ENCODE measurements at places on chromosomes 1 and 21.
A peak's percentile ranks its signal among the peaks of the same experiment; 100 is the strongest.

- no peak overlapping the region for H3K4me3 ChIP-seq
- no peak overlapping the region for H3K27ac ChIP-seq
- ATAC-seq = no peak
- H3K4me1 ChIP-seq = no peaks in the 10 kb centered on the region
Measured at GRCh38 chr1:41882486-41882885, 36.2 kb downstream of the HIVEP3 start.

DNA sequence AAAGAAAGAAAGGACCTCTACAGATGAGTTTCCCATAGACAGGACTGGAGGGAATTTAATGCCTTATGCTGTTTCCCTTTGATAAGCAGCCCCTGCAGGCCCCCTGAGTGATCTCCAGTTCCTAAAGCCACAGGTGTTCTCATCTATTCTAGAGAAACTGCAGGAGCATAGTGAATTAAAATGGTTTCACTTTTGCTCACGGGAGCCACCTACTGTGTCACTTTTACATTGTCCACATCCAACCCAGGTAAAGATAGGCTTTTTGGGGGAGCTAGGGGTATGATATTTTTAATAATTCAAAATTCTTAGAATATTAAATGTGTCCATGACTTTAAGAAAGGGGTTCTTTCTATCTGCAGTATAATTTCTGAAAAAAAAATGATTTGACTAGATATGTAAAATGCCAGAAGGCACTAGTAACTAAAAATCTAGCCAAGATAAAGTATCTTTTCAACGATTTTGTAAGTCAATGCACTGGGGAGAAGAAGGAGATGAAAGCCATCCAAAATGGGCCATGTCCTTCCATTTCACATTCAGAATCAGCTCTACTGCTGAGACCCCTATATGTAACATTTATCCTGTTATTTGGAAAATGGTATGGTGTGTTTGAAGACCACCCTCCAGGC, 267.3 kb upstream of the DUSP10 start:
- H3K4me1 ChIP-seq = no peaks in the 10 kb centered on the region
- H3K27me3 ChIP-seq = no peaks in the 10 kb centered on the region
- H3K36me3 ChIP-seq = no peaks in the 10 kb centered on the region
- H3K27ac ChIP-seq = no peak overlapping the region
- no peak for ATAC-seq

DNA sequence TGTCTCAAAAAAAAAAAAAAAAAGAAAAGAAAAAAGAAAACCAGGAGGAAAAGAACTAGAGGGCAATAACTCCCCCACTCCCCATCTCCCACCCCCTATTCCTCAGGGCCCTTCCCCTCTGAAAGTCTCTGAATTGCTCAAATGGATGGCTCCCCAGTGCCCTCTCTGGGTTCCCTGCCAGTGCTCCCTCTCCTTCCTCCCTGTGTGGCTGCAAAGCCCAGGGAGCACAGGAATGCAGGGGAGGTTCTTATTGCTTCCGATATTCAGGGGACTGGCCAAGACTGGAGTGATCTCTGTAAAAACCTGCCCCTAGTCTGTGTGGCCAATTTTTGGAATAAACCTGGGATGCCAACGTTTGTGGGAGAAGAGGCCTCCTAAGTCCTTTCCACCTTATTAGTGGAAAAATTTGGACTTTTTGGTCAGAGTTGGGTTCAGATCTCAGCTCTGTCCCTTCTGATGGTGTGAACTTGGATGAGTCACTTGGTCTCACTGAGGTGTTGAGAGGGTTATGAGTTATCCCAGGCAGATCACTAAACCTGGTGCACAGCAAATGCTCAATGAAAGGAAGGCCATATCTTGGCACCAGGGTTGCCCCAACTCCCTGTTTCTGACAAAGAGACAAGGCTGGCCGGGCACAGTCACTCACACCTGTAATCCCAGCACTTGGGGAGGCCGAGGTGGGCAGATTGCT, 13.4 kb upstream of the ARHGEF10L start:
- ATAC-seq = no peak
- H3K36me3 ChIP-seq = no peaks in the 10 kb centered on the region
- H3K4me1 ChIP-seq = peaks cover 53% of the 10 kb centered on the region
- H3K27me3 ChIP-seq = no peaks in the 10 kb centered on the region
- no peak overlapping the region for H3K4me3 ChIP-seq
- H3K27ac ChIP-seq = peak overlapping the region; percentile 88

DNA sequence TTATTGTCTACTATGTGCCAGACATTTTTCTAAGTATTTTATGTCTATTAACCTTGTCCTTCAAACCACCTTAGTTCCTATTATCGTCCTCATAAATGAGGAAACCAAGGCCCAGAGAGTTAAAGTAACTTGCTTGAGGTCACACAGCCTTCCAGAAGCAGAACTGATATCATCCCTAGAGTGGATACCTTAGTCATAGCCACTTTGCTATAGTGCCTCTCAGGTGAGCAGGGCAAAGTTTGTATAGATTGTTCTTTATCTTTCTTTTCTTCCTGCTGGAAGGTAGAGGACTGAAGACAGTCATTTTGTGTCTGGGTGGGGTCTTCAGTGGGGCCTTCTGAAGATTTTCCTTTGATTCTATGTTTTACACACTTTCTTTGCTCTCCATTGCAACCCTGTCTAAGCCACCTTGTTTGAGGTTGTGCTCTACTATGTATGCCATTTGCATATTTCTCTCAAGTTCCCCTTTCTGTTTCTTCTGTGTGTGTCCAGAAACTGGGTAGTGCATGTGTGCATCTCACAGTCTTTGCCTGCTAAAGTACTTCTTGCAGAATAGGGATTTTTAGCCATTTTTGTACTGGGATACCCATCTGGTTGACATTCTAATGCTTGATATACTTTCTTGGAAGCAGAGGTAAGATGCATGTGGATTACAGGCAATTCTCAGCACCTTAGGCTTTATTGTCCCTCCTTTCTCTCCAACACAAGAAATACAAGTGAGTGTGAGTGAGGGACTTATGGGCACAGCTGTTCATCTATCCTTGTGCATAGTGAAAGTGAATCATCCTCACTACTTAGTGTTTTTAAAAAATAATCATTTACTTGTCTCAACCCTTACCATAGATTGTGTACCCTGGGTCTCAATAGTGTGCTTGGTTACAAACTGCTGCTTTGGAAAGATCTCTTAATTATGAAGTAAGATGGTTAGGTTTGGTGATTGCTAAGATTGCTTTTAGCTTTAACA, 207.6 kb upstream of the HMCN1 start:
- H3K4me3 ChIP-seq = no peak overlapping the region
- no peak for ATAC-seq
- no peaks in the 10 kb centered on the region for H3K27me3 ChIP-seq
- no peaks in the 10 kb centered on the region for H3K4me1 ChIP-seq

DNA sequence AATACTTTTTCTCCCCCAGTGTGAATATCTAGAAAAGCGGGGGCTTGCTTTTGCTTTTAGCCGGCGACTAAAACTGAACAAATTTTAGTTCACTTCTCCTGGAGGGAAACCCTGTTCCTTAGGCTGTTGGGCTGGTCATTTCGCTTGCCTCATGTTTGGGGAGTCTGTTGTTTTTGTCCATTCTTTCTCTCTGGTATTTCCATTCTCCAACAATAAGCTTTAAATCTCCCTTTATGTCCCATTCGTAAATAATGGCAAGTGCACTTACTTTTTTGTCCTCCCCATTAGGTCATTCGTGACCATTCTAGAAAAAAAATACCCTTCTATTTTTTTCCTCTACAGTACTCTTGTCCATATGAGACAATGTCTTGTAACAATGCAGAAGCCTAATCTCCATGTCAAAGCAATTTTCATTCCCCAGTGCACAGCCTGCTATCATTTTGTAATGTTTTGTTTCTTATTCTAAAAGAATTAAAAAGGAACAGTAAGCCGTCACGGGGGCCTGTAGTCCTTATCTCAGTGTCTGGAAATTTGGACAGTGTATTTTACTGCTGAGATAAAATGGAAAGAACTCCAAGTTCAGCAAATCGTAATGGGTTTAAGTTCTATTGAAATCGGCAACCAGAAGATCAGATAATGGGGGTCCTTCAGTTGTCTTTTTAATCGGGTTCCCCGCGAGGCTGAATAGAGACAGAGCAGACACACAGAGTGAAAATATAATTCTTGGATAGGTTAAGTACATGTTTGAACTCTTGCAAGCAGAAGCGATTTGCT, 21.8 kb downstream of the PROX1 start:
- H3K4me1 ChIP-seq = no peaks in the 10 kb centered on the region
- H3K4me3 ChIP-seq = no peak overlapping the region
- ATAC-seq = no peak
- no peaks in the 10 kb centered on the region for H3K36me3 ChIP-seq
- no peak overlapping the region for H3K27ac ChIP-seq

- H3K27me3 ChIP-seq = no peaks in the 10 kb centered on the region
- no peaks in the 10 kb centered on the region for H3K4me1 ChIP-seq
- H3K27ac ChIP-seq = peak overlapping the region; percentile 32
- peaks cover 76% of the 10 kb centered on the region for H3K36me3 ChIP-seq
Measured at GRCh38 chr1:147273409-147274336, 31.2 kb downstream of the CHD1L start.

GRCh38 chr21:42007356-42007940, 2.7 kb downstream of the ZBTB21 start:
- H3K4me3 ChIP-seq = no peak overlapping the region
- peaks cover 6% of the 10 kb centered on the region for H3K36me3 ChIP-seq
- no peaks in the 10 kb centered on the region for H3K27me3 ChIP-seq
- ATAC-seq = no peak

DNA sequence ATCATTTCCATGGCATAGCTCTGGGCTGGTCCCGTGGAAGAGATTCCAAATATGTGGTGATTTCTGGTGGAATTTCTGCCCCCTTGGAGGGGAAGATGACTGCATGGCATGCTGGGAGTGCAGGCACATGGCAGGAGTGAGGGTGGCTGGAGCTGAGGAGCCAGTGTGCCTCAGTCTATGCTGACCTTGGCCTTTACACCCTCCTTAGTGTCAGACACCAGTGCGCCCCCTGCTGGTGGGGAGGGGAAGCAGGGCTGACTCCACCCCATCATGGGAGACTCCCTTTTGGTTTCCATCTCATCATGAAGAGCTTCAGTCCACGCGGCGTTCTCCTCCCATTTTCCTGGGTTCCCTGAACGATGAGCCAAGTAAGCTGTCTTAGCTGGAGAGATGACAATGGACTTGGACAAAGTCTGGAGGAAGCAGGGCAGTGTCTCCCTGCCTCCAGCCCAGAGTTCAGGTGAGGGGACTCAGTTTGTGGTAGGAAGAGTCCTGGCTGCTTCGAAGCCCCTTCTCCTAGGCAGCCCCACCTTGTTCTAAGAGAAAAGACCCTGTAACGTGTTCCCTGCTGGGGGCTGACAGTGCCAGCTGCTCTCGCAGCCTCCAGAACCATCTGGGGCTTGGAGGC, 10.3 kb downstream of the ALX3 start:
- no peak for ATAC-seq
- no peak overlapping the region for H3K4me3 ChIP-seq
- no peak overlapping the region for H3K27ac ChIP-seq
- peaks cover 54% of the 10 kb centered on the region for H3K36me3 ChIP-seq
- H3K27me3 ChIP-seq = no peaks in the 10 kb centered on the region

DNA sequence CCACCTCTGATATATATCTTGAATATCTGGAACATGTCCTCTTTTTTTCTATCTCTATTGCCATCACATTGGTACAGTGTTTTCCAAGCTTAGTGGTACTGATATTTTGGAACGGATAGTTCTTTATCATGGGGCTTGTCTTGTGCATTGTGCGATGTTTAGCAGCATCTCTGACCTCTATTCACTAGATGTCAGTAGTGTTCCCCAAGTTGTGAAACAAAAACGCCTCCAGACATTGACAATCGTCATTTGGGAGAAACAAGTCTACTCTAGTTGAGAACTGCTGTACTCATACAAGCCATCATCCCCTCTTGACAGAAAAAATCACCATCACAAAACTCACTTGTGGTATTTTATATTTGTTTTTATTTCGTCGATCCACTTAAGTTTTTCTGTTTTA, 79.7 kb upstream of the CHODL start:
- no peak for ATAC-seq
- H3K4me3 ChIP-seq = no peak overlapping the region
- H3K27me3 ChIP-seq = no peaks in the 10 kb centered on the region
- H3K4me1 ChIP-seq = no peaks in the 10 kb centered on the region
- H3K27ac ChIP-seq = no peak overlapping the region

- no peak overlapping the region for H3K4me3 ChIP-seq
- H3K27me3 ChIP-seq = peaks cover 53% of the 10 kb centered on the region
- peaks cover 8% of the 10 kb centered on the region for H3K4me1 ChIP-seq
- ATAC-seq = peak; percentile 34
- no peaks in the 10 kb centered on the region for H3K36me3 ChIP-seq
- no peak overlapping the region for H3K27ac ChIP-seq
Measured at GRCh38 chr1:50047916-50048694, 24.4 kb upstream of the AGBL4 start.

DNA sequence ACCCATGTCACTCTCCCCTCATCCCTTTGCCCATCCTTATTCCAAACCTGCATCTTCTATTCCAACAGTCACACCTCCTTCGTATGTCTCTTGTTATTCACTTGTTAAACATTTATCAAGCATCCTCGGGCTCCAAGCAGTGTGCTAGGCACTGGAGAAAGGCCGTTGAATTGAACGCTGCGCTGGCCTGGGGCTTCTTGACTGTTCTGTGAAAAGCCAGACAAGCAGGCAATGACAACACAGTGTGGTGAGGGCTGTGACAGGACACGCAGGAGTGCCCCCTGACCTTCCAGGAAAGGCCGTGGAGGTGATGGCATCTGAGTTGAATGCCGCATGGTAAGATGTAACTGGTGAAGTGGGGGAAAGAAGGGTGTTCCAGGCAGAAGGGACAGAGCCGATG, 19.2 kb downstream of the ETV3 start:
- no peak for ATAC-seq
- no peak overlapping the region for H3K4me3 ChIP-seq
- no peaks in the 10 kb centered on the region for H3K27me3 ChIP-seq
- H3K36me3 ChIP-seq = peaks cover 21% of the 10 kb centered on the region
- no peak overlapping the region for H3K27ac ChIP-seq

- H3K27me3 ChIP-seq = peaks cover 32% of the 10 kb centered on the region
- peak overlapping the region; percentile 31 for H3K27ac ChIP-seq
- no peaks in the 10 kb centered on the region for H3K4me1 ChIP-seq
- no peak overlapping the region for H3K4me3 ChIP-seq
- no peak for ATAC-seq
Measured at GRCh38 chr1:47213230-47213963, 18.6 kb downstream of the TAL1 start.

- no peaks in the 10 kb centered on the region for H3K27me3 ChIP-seq
- H3K27ac ChIP-seq = peak overlapping the region; percentile 77
- no peaks in the 10 kb centered on the region for H3K36me3 ChIP-seq
- H3K4me1 ChIP-seq = peaks cover 17% of the 10 kb centered on the region
- peak overlapping the region; percentile 52 for H3K4me3 ChIP-seq
Measured at GRCh38 chr1:9909234-9910046, 629 bp downstream of the CTNNBIP1 start.

- no peaks in the 10 kb centered on the region for H3K4me1 ChIP-seq
- no peak overlapping the region for H3K27ac ChIP-seq
- ATAC-seq = no peak
- H3K4me3 ChIP-seq = no peak overlapping the region
Measured at GRCh38 chr1:221810406-221810805, 68.5 kb upstream of the DUSP10 start.

All from gastroesophageal sphincter (tissue), 4 donors.